ENCODE measurements at places on chromosomes 13 and 19.

- DNase-seq, result no peak
These were observed 565 bp downstream of the KLK10 start for GRCh38 chr19:51018745-51019543.

GRCh38 chr19:15371786-15372380, 7.7 kb downstream of the AKAP8 start:
- no peak for DNase-seq

DNA sequence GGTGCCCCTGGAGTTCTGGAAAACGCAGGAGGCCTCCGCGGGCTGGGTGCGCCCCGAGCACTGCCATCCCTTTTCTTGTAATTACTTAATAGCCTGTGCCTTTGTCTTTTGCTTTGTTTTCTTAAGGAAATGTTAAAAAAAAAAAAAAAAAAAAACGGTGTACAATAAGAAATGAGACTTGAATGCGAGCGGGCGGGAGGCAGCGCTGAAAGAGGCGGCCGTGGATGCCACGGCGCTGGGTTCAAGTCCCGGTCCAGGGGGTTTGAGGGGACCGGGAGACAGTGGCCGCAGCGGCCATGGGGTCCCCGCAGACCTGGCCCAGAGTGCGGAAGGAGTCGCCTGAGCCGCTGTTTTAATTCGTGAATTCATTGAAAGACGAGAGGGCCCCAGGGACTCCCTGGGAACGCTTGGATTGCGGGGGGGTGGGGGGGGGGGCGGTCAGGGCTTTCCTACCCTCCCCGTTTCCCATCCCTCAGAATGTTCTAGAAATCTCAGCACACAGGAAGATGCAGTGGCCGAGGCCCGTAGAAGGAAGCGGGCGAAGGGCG, 349.2 kb upstream of the ARGLU1 start:
- DNase-seq, result no peak

- DNase-seq, result no peak
These were observed 6.8 kb upstream of the ZNF765 start for GRCh38 chr19:53388168-53388567.

- no peak for DNase-seq
These were observed 11.7 kb downstream of the CIC start for GRCh38 chr19:42280815-42281145.

DNA sequence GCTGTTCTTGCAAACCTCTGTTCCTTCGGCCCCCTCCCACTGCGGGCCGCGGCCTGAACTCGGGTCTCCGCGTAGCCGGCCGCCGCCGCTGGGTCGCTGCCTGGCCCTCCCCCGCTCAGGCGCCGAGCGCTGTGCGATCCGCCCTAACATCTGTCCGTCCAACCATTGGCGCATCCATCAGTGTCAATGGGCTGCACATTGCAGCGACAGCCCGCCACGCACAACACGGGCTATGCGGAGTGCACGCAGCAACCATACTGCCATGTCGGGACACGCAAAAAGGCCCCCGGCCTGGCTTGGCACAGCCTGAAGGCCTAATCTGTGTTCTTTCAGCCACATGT, 2.6 kb upstream of the TSHZ3 start:
- no peak for DNase-seq

DNA sequence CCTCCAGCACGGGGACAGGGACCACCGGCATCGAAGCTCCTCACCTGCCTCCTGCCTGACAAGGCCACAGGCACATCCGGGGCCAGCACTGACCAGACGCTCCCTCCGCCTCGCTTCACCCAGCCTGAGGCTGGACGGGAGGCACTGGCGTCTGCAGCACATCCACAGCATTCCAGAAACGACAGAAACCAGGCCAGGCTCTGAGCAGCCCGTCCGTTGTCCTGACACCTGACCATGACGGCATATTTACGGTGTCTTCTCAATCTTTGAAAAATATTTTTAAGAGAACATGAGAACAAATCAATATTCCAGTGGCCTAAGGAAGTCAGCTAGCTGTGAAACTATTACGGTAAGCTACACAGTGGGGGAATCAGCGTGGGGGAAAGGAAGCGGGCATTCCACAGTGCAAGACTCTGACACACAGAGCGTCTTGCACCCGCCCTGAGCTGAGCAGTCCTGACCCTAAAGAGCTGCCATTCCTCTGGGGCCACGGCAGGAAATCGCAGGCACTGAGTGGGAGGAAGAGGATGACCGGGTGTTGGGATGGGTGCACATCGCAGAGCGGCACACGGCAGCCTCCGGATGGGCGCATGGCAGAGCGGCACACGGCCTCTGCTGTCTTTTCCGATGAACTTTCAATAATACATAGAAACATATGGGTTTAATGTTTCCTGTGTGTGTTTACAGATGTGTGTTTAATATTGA, 26.8 kb downstream of the RASA3 start:
- no peak for DNase-seq

DNA sequence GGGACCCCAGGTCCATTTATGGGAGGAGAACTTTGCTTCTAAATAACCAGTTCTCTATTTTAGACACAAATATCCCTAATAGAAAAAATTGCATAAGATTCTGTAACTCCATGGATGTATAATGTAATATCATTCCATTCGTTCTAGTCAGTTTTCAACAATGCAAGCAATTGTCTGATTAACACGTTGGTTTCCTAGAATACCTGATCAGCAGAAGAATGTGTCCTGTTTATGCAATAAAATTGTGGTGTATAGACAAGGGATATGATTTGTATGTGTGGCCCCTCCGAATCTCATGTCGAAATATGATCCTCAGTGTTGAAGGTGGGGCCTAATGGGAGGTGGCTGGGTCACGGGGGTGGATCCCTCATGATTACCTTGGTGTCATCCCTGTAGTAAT, 62.1 kb downstream of the RUBCNL start:
- no peak for DNase-seq

- DNase-seq, result no peak
These were observed 47.9 kb upstream of the CEACAM21 start for GRCh38 chr19:41528106-41528505.

GRCh38 chr13:73937441-73937840, 196.8 kb downstream of the KLF12 start:
- no peak for DNase-seq

GRCh38 chr19:57709616-57710015, 612 bp upstream of the ZNF154 start:
- DNase-seq, result no peak

GRCh38 chr13:80716610-80717081, 375.7 kb upstream of the SPRY2 start:
- DNase-seq, result no peak

GRCh38 chr13:82344867-82345266, 1537.4 kb downstream of the SLITRK1 start:
- DNase-seq, result no peak

GRCh38 chr19:33161201-33161600, 29.3 kb downstream of the WDR88 start:
- no peak for DNase-seq
